ENCODE measurements at places on chromosomes 6 and 20. TPM values are rescaled to one million over a fixed set of nuclear protein-coding genes. Genes with fewer than 3 reads are reported as not detected.
A peak's percentile ranks its signal among the peaks of the same experiment; 100 is the strongest.

ATP6V1G2 gene
- 0.20 TPM for total RNA-seq

SLC9A8 gene
- total RNA-seq, result 6.0 TPM

ANGPT4 gene
- total RNA-seq, result not detected

BACH2 gene
- 0.17 TPM for total RNA-seq

SIRPA gene
- total RNA-seq, result 42.4 TPM

TGM3 gene
- total RNA-seq, result not detected

DNA sequence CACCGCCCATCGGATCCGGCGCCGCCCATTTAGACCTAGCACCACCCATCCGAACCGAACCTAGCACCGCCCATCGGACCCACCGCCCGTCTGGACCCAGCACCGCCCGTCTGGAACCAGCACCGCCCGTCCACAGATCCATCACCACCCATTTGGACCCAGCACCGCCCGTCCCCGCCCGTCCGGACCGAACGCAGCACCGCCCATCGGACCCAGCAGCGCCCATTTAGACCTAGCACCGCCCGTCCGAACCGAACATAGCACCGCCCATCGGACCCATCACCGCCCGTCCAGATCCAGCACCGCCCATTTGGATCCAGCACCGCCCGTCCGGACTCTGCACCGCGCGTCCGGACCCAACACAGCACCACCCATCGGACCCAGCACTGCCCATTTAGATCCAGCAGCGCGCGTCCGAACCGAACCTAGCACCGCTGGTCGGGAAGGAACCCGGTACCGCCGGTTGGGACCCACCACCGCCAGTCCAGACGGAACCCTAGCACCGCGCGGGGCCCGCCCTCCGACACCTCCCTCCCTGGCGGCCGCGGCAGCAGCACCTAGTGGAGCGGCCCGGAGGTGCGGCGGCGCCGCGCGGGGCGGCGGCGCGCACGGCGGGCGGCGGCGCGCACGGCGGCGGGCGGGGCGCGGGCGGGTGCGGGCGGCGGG lies 348 bp upstream of the AFDN start:
- peak; percentile 59 for DNase-seq

DNA sequence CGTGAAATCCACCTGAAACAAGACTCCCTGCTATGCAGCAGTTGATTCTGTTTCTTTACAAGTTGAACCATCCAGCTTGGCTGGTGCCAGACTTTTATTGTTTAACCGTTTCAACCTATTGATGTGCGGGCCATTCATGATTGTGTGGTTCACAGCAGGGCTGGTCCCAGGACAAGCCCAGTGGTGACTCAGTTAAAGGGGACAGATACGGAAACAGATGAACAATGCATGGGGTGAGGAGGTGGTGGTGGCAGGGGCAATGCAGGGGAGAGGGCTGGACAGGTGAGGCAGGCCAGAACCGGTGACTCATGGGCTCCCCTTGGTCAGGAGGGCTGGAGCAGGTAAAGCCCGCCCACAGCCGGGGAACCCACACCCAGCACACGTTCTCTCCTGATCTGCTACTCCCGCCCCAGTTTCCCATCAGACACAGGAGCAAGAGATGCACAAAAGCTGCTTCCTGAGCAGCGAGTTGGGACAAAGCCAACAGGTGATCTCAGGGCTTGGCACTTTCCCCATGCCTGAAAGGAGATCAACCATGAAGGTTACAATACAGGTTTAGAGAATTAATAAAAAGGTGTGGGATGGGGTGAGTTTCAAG lies 232.2 kb downstream of the LY86 start:
- DNase-seq, result no peak

GRCh38 chr20:53281557-53282117 lies 309.5 kb downstream of the TSHZ2 start:
- DNase-seq, result no peak

GRCh38 chr6:84605298-84605697 lies 159.1 kb downstream of the TBX18 start:
- no peak for DNase-seq

GRCh38 chr6:18724056-18724455 lies 336.9 kb downstream of the RNF144B start:
- DNase-seq, result no peak

GRCh38 chr6:144065213-144065660 lies 30.1 kb downstream of the SF3B5 start:
- no peak for DNase-seq

- peak; percentile 45 for DNase-seq
These were observed 49.2 kb downstream of the TBC1D32 start for GRCh38 chr6:121285041-121285440.

- DNase-seq, result no peak
These were observed 80.0 kb downstream of the TCP11 start for GRCh38 chr6:35061102-35061615.

DNA sequence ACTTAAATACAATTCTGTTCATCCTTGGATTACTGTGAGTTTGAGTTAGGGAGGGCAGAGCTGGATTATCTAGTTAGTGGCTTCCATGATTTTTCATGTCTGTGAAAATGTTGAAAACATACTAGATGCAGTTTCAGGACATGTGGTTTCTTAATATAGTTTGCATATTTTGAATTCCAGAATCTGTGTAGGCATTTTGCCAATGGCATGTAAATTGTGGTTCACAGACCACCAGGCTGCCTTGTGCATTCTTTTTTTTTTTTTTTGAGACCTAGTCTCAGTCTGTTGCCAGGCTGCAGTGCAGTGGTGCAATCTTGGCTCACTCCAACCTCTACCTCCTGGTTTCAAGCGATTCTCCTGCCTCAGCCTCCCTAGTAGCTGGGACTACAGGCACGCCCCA lies 42.8 kb downstream of the CDC5L start:
- peak; percentile 35 for DNase-seq

GRCh38 chr6:144722925-144723324 lies 437.8 kb downstream of the UTRN start:
- DNase-seq, result no peak

- DNase-seq, result no peak
These were observed 231.3 kb downstream of the TFAP2C start for GRCh38 chr20:56860413-56860812.

- no peak for DNase-seq
These were observed 105.4 kb downstream of the NOL4L start for GRCh38 chr20:32479697-32480171.

All from M059J (cell line).